ENCODE measurements at places on chromosomes 16 and 17.

- peak; percentile 73 for DNase-seq
These were observed 3.3 kb downstream of the MARCHF10 start for GRCh38 chr17:62804822-62805221.

DNA sequence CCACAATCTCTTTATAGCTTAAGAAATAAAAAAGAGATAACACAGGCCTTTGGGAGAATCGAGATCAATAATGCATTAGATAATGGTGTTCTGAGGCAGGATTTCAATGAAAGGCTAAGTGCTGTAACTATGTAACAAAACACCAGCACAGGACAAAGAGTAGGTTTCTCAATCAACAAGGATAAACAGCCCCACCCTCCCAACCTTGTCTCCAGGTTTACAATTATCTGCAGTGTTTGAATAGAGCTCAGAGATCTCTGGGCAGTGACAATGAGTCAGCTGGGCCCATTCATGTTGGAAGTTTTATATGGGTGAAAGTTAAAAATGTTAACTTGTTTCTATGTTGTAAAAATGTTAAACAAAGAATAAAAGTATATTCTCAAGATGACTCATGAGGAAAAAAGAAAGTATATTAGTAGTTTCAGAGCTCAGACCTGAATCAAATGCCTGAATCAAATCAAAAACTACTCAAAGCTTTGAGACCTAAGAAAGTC, 17.0 kb upstream of the KRT20 start:
- peak; percentile 95 for DNase-seq

DNA sequence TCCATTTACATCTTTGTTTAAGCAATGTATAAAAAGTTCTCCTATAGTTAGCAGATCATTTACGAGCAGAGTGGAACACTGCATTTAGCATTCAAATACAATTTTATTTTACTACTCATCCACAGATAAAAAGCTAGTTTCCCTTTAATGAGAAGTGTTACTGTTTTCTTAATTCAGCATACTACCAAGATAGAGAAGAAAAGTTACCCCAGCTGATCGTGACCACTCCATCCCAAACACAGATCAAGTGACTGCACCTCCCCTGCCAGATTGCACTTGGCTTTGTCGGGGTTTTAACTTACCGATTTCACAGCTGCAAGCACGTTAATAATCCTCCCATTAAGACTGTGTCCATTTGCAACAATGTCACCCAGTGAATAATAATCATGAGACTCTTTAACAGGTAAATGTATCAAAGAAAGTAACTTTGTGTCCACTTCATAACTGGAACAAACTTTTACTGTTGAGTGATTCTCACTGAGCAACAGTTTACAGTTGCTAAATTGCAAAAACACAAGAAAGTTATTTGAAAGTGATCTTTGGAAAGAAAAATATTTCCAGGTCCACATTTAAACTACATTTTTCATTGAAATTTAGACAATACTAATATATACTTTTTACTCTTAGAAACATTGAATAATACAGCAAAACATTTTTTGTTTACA, 14.4 kb downstream of the MEIOB start:
- DNase-seq = no peak

DNA sequence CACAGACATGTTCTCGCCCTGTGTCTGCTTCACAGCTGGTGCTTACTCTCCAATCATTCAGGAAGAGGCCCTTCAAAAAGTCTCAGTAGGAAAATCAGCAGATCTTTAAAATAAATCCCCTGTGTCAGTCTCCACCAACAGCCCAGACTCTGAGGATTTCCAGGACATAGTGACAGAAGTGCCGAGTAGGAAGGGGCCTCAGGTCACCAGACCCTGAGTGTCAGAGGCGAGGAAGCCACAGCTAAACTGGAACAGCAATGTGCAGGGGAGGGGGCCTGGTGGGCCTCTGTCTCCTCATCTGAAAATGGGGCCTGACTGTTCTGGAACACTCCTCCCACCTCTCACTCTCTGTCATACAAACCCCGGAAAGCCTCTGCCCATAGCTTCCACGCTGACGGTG, 6.3 kb downstream of the CACNG4 start:
- DNase-seq = no peak

DNA sequence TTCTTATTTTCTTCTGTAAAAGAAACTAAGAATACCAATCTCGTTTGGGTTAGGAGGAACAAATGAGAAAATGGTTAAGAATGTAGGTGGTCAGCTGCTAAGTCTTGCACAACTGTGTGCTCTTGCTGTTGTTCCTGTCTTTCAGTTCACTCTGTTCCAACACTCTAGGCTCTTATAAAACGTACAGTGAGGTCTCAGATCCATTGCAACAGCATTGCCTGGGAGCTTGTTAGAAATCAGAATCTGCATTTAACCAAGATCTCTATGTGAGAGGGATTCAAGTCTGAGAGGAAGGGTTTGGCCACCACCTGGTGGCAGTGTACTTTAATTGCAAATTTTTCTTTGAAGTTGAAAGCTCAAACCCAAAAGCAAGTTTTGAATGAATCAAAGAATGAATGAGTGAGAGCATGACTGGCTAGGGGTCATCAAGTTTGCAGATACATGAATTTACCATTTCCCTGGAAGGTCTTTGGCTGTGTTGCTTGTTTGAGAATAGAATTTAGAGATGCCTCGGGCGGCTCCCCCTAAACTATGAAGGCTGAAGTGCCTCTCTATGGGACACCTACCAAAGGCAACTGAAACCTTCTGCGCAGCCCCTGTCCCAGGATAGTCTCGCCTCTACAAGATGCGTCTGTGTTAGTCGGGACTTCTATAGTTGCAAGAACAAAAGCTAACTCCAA, 2.5 kb downstream of the ALOX15B start:
- DNase-seq = peak; percentile 90

DNA sequence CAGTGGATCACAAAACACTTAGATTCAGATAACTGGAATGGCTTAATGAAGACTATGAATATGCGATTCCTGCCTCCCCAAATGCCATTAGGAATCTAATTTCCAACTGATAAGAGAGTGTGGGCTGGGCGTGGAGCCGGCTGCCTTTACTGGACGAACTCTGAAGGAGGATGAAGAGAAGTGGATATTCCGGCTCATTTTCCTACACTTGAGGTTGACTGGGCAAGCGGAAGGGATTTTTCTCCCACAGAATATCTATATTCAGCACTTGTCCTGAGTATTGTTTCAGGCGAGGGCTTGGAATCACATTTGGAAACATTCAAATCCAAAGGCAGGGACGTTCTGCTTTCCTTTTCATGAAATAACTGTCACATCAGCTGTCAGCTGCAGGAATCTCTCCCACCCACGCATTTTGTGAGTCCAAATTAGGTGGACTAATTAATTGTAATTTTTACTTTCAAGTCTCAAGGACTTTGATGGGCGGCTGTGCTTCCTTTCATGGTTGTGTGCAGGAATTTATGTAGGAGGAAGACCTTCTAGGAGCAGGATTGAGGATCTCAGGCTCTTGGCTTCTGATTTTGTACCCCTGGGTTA, 138.5 kb downstream of the PITPNC1 start:
- no peak for DNase-seq
